T-helper 1 cell treated with Interleukin-12 subunit alpha and Interleukin-12 subunit beta and Interleukin-4 antibody, amounts not matched to agents 30 ng/mL and 1 ng/mL, for 36 hours (primary cell): ENCODE measurements at places on chromosomes 6 and 20. TPM values are rescaled to one million over a fixed set of nuclear protein-coding genes. Genes with fewer than 3 reads are reported as not detected.

The FAM184A gene
- total RNA-seq, result 4.8 and 5.5 TPM in 2 replicates

The SEMG1 gene
- total RNA-seq, result not detected in 2 replicates

The ZC3H12D gene
- 43.7 and 44.7 TPM in 2 replicates for total RNA-seq

The HS3ST5 gene
- not detected in 2 replicates for total RNA-seq

The SYNDIG1 gene
- total RNA-seq, result not detected in 2 replicates

The BPIFB4 gene
- total RNA-seq, result not detected in 2 replicates

The SLC22A2 gene
- not detected in 2 replicates for total RNA-seq

The GRIK2 gene
- total RNA-seq, result not detected in 2 replicates

The TRMT6 gene
- total RNA-seq, result 18.0 and 19.9 TPM in 2 replicates

The BCL2L1 gene
- total RNA-seq, result 141 TPM in 2 replicates

The PRSS35 gene
- not detected in 2 replicates for total RNA-seq

The C20orf202 gene
- total RNA-seq, result not detected in 2 replicates

The HSPA1L gene
- total RNA-seq, result 3.7 TPM in 2 replicates

The ASXL1 gene
- 121 and 133 TPM in 2 replicates for total RNA-seq

The PNLDC1 gene
- total RNA-seq, result 0.59 and 0.74 TPM in 2 replicates
